ENCODE measurements at places on chromosomes 4 and X.

DNA sequence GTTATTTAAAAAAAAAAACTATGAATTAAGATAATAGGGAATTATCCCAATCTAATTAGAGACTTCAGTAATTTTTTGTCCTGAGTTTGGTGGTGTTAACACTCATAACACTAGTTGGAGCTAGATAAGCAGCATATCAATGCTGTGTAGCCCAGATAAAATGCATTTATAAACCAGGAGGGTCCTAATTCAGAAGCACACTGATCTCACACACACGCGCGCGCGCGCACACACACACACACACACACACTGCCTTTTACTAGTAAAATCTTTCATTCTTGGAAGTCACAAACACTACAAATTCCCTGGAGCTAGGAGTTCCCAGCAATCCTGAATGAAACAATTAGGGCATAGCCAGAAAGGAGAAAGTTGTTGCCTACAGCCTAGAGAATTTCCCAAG is 3.2 kb downstream of the UNC5C start:
- DNase-seq: no peak

DNA sequence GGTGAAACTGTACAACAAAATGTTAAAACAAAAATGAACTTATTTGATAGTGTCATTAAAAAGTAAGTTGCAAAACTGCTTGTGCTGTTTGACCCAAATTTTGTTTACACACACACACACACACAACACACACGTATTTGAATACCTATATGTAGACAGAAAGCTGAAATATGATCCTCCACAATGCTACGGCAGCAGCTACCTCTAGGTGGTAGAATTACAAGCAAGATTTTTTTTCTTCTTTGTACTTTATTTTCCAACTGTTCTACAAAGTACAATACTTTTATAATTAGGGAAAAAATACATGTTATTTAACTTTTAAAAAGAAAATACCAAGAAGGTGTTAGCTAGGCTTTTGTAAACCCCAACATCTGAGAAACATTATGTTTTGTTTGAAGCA is 1.2 kb downstream of the CYTL1 start:
- DNase-seq: no peak

DNA sequence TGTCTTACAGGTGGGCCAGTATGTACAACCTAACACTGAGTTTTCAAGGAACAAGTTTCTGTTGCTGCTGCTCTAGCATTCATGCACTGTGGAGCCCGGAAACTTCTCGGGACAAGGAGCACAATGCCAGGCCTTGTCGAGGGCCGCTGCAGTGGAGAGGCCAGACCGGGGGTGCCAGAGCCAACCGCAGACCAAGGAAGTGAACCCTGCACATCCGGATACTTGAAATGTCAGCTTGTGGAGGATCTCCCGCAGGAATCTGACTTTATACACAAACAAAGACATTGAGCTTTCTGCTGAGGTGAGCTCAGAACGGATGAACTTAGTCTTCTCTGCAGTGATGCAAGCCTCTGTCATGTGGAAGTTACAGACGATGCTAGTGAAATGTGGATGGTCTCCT is 99.5 kb downstream of the ZNF827 start:
- DNase-seq: no peak

- no peak for DNase-seq
These were observed 81.4 kb downstream of the FBXW7 start for GRCh38 chr4:152454398-152455011.

DNA sequence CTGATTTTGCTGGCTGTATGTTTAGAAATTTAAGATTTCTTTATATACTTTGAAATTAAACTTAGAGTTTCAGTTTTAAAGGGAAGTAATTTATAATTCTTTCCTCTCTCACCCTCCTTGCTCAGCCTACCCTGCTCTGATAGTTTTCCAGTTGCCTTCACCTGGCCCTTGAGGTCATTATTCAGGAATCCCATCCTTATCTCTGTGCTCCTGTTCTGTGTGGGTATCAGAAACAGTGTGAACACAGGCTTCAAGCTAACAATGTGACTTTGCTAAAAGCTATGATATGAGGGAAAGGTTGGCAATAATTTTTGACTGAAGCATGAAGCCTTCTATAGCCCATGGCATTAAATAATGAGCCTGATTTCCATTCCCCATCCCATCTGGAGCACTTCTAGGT is 128.1 kb downstream of the MID1 start:
- DNase-seq: no peak

GRCh38 chr4:152374153-152374552 is 161.7 kb downstream of the FBXW7 start:
- DNase-seq: no peak

- no peak for DNase-seq
These were observed 120.9 kb downstream of the ARHGEF9 start for GRCh38 chrX:63664083-63664482.

- DNase-seq: no peak
These were observed 18.9 kb downstream of the LEF1 start for GRCh38 chr4:108149588-108150380.

- DNase-seq: no peak
These were observed 285.2 kb upstream of the GATB start for GRCh38 chr4:152045807-152046571.

- no peak for DNase-seq
These were observed 287.4 kb downstream of the CHIC1 start for GRCh38 chrX:73850124-73851013.

DNA sequence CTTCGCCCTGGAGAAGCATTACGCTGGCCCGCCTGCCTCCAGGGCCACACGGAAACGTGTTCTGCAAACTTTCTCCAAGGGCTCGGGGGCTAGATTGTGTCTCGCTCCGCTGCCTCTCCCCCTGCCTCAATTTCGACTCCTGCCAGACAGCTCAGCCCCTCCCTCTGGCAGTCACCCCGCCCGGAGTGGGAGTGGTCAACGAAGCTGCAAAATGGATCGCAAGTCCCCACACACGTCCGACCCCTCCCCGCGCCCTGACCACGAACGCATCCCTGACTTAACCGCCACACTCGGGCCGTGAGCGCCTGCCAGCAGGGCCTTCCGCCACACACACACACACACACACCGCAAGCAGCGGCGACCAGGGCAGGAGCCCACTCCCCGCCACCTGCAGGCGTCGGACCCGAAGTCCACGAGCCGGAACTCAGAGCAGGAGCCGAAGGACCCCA is 47.0 kb upstream of the NKAP start:
- DNase-seq: no peak

DNA sequence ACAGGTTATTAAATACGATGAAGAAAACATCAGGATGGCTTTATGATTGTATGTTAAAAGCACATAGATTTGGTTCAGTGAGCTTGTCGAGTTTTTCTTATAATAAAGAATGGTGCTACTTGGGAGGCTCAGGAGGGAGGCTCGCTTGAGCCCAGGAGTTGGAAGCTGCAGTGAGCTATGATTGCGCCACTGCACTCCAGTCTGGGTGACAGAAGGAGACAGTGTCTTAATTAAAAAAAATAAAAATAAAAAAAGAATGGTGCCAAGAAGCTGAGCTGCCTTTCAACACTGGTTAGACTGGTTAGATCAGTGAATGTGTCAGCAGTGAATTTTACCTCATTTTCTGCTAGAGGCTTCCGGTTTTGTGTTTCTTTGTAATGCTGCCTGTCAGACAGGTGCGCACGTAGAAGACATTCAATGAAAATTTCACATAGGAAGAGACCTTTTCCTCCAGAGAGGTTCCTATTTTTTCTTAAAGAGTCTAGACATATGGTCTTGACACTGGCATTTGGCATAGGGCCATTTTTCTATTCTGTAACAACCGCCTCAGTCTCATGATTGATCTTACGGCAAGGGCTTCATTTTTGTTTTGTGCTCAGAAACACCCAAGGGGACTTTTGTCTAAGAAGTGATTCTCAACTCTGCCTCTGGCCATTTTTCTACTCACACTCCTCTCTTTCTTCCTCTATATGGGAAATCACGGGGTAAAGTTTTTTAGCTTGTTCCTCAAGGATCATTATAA is 15.0 kb upstream of the ARSF start:
- DNase-seq: no peak

GRCh38 chr4:48093991-48094416 is 40.0 kb downstream of the TXK start:
- DNase-seq: no peak

DNA sequence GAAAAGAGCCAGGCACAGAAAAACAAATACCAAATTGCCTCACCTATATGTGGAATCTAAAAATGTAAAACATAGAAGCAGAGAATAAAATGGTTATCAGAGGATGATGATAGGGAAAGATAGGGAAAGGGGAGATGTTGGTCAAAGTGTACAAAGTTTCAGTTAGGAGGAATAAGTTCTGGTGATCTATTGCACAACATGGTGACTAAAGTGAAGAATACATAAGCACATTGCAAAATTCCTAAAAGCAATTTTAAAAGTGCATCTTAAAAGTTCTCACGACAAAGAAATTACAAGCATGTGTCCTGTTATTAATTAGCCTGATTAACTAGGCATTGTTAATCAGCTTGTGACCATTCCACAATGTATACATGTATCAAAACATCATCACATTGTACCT is 136.0 kb downstream of the GABRG1 start:
- DNase-seq: no peak

DNA sequence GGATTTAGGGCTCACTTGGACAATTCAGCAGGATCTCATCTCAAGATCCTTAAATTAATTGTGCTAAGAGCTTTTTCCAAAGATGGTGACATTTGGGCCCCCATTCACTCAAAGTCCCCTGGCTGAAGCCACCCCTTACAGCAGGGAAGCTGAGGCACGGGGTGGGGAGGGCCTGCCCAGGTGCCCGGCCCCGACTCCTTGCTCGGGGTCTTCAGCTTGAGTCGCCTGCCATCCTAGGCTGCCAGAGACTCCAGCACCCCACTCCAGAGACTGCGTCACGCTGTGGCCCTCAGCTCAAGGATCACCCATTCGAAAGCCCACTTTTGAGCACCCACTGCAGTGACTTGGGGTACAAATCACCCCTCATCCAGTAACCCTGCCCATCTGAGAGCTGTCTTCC is 39.2 kb upstream of the GPR78 start:
- no peak for DNase-seq

DNA sequence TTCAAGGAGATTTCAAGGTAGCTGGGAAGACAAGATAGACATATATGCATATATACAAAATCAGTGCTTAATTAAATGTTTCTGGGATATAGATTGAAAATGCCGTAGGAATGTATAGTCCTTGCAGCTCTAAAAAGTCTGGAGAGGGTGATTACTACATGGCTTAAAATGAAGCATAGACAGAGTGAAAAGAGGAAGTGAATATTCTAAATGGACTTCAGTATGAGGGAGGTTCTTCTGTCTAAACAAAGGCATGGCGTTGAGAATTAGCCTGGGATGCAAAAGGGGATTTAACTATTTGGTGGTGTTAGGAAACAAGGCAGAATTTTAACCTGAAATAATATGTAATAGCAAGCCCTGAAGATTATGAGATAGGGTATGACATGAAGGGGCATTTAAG is 141.5 kb upstream of the FRMPD4 start:
- DNase-seq: no peak

DNA sequence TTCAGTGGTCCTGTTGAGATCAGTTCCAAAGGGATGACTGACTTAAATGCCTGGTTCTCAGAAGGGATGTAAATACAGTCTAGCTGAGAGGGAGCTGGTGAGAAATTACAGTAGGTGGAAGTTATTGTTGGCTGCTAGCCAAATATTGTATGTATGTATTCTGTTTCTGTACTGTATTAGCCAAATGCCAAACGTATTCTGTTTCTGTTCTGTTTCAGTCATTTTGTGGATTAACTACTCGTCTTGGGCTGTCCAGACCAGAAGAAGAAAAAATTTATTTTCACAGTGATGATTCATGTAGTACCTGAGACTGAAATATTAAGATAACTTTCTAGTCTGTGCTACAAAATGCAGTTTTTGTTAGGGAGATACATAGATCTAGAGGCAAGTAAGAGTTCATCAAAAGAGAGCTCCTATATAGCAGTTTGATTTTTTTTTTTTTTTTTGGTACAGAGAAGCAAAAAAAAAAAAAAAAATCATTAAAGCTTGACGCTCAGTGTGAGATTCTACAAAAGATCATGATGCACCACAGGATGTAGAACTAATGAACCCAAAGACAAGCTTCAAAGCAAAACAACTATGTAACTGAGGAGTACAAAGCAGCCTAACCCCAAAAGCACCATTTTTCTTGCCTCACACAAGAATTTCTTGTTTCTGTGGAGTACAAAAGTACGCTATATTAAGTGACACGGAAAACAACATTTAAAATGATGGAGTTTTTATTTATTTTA is 54.8 kb downstream of the CASP6 start:
- DNase-seq: no peak

DNA sequence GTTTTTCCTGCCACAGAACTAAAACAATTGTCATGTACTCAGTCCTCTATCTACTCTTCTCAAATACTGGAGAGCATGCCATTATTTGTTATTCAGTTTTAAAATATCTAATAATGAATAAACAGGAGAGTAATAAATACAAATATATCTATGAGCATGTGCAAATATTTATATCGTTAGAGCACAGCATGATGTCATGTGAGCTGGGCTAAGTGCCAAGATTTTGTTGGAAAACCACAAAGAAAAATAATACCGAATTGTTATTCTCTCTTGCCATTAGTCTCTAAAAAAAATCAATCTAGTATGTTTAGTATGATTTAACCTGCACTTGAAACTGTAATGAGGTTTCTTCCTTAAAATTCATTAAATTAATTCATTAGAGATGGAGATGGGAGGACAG is 97.3 kb downstream of the DDX60 start:
- DNase-seq: no peak

- no peak for DNase-seq
These were observed 566.5 kb upstream of the FRG1 start for GRCh38 chr4:189374176-189374575.

DNA sequence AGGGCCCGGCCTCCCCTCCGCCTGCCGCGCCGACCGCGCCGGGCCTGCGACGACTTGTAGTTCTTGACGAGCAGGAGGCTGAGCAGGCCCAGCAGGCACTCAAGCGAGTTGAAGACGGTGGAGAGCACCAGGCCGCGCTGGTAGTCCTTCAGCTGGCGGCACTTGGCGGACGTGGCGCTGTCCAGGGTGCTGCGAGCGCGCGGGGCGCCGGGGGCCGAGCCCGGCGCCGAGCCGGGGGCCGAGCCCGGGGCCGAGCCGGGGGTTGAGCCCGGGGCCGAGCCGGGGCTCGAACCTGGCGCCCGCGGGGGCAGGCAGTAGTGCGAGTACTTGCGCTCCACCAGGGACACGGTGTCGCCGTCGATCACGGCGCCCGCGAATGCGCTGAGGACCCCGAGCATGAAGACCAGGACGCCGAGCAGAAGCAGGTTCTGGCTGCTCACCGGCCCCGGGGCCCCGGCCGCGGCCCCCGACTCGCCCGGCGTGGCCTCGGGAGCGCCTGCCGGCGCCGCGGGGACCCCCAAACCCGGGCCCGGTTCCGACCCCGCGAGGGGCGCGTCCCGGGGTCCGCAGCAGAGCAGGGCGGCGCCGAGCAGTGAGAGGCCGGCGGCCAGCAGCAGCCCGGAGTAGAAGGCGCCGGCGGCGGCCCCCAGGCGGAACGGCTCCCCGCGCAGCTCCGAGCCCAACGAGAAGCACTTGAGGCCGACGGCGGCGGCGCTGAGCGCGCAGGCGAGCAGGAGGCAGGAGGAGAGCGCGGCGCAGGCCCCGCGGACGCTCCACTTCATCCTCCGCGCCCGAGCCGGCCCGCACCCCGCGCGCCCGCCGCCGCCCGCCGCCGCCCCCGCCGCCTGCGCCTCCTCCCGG is 584 bp downstream of the TMEM271 start:
- DNase-seq: no peak

Measured in GM18507 (cell line).